NCI-H510A (cell line): ENCODE measurements at places on chromosomes 5 and 9.

GRCh38 chr5:96189028-96189826, 227.6 kb upstream of the ELL2 start:
- DNase-seq = no peak

- no peak for DNase-seq
Measured at GRCh38 chr9:13047827-13048587, 231.5 kb downstream of the MPDZ start.

DNA sequence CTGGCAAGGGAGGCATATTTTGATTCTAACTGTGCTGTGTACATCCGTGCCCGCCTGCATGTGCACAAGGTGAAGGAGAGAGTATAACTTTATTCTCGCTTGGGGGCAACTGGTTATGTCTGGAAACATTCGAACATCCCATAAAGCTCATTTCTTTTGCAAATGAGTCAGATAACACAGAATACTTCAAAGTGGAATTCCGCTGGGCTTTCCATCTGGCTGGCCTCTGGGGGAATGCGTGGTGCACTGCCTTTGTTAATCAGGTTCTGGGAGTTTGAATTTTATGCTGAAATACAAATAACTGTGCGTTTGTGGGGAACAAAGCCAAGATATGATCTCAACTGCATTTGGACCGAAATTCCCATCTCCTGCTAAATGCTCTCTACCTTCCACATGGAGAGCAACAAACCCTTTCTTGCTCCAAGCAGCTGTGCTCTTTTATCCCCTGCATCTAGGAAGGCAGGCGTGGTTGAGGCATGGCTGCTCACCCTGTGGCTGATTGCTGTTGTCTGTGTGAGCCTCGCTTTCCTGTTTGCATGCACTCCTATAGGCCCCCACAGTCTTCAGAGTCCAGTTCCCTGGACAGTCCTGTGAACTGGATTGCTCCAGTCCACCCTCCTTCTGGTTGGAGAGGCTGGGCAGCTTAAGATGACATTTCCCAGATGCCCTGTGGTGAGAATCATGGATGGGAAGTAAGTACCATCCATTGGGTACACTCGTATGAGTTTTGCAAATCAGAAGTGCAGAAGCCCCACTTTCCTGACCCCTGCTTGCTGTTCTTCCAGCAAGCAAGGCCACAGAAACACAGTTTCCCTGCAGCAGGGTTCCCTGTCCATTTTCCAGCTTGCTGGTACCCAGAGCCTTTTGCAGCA, 82.9 kb upstream of the ALDH1B1 start:
- no peak for DNase-seq

DNA sequence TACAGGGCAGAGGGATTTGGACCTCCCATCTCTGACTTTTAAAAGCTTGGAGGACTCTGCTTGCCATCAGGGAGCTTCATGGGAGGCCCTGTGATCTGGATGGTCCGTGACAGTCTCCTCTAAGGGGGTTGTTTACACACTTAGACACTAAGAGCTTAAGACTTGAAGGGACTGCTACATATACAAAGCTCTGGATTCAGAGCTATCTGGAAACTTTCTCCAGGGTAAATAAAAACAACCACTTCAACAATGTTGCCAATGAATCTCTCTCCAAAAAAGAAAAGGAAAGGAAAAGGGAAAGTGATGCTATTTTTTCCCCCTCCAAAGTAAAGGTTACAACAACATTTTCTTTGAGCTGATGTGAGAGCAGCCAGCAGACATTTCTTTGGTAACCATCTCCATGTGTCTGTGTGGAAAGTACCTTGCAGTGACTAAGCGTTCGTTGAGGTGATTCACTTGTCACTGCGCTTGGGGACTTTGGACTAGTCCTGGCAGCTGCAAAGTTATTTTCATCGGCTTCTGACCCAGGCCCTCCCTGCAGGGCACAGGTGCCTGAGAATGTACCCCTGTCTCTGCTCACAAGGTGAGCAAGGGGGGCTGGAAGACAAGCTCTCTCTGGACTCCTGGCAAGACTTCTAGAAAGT, 262.1 kb upstream of the KLF4 start:
- no peak for DNase-seq

- no peak for DNase-seq
Measured at GRCh38 chr9:129619787-129620668, 873 bp downstream of the C9orf50 start.

DNA sequence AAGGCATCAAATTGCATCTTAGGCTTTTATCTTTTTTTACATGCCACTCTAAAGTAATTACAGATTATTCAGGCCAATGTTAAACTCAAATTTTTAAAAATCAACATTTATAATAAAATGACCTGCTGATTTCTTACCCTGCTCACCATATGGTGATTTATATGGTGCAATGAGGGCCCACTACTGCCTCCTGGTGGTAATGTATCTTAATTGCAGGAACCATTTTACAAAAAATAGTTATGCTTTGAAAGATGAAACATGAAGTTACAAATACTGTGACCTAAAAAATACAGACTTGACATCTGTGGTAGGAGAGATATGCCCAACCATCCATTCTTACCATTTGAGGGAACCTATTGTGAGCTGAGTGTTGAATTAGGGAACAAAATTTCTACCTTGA, 292.6 kb upstream of the TAS2R1 start:
- DNase-seq = no peak

DNA sequence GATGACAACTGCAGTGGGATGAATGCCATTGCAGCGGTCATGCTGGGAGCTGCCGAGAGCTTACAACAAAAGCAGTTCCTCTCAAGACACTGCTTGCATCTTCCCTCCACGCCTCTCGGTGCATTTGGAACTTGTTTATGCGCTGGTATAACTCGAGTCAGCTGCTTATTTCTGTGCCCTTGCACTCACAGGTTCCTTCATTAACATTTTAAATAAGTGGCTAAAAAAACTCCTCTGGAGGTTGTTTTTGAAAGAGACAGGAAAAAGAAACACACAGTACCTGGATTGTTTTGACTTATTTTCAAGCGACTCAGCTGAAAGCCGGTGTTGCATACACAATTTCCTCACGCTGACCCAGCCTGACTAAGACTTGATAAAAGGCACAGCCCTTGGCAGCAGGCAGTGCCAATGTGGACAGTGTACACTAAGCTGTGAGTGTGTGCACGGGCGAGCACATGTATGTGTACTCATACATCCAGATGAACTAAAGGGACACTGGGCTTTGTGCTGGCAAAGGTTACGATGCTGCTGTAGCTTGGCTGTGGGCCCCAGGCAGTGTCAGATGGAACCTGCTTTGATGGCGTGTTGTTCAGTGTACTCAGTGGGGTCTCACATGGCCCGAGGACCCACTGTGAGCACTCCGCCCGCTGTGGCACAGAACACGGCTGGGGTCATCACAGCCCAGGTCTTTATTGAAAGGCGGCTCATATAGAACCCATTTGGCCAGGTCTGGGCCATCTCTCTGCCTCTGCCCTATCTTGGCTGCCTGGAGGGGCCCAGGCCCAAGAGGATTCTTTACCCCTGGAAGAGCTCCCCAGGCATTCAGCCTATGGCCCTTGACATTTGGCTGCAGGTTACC, 92.3 kb downstream of the ANKRD33B start:
- no peak for DNase-seq

DNA sequence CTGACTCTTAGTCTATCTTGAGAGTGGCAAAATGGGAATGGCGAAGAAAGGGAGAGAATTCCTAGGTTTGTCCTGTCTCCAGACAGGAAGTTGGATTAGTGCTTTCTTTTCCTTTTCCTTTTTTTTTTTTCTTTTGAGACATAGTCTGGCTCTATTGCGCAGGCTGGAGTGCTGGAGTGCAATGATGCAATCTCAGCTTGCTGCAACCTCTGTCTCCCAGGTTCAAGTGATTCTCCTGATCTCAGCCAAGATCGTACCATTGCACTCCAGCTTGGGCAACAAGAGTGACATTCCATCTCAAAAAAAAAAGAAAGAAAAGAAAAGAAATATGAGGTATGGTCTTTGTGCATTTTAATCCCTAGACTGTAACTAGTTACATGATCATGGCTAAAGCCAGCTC, 12.6 kb upstream of the KIF27 start:
- DNase-seq = no peak

GRCh38 chr5:137498301-137498735, 808 bp downstream of the SPOCK1 start:
- DNase-seq = no peak

DNA sequence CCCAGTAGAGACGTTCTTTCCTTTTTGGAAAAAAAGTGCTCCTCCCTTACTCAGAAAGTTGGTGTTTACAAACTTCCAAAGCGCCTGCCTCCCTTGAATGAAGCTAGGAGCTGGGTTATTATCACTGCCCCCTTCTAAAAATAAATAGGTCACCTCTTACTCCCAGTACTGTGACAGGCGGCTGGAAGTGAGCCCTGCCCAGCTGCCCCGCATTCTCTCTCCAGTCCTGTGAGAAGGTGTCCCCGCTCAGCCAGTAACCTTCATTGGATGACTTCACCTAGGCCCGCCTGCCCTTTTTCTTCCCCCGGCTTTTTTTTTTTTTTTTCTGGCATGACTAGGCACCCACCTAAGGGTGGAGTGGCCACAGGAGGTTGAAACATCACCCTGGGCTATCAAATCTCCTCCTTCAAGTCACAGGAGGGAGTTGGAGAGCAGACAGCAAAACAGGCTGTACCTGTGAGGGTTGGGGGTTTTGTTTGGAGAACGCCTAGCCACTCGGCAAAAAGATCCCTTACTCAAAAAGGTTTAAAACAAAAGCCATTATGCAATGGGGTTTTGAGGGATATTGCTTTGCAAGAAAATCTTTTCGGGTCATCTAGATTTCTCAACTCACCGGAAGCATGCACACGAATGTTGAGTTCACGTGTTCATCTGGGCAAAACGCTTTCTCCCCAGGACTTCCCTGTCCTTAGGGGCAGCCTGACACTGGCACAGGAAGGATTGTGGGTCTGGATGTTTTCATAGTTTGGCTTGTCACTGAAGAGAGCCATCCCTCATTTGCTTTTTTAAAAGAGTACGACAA, 43.3 kb upstream of the ZNF622 start:
- peak; percentile 69 for DNase-seq

GRCh38 chr5:57505272-57506200, 22.9 kb upstream of the ACTBL2 start:
- no peak for DNase-seq

- DNase-seq = no peak
Measured at GRCh38 chr5:535846-536698, 11.8 kb upstream of the SLC9A3 start.

DNA sequence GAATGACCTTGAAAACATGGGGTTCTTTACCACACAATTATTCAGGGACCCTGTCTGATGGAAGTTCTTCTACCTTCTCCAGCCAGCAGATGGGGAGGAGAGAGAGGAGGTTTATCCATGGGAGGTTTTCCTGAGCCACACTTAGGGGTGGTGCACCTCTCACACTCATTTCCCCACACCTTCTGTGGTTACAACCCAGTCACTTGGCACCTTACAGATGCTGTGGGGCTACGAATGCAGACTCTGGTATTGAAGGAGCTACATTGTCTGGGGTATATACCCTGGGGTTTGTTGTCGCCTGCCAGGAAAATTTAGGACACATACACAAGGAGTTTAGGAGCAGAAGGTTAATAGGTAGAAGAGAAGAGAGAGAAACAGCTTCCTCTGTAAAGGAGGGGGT, 67.5 kb downstream of the F2RL2 start:
- no peak for DNase-seq
